ENCODE measurements at places on chromosomes 13 and 19.

DNA sequence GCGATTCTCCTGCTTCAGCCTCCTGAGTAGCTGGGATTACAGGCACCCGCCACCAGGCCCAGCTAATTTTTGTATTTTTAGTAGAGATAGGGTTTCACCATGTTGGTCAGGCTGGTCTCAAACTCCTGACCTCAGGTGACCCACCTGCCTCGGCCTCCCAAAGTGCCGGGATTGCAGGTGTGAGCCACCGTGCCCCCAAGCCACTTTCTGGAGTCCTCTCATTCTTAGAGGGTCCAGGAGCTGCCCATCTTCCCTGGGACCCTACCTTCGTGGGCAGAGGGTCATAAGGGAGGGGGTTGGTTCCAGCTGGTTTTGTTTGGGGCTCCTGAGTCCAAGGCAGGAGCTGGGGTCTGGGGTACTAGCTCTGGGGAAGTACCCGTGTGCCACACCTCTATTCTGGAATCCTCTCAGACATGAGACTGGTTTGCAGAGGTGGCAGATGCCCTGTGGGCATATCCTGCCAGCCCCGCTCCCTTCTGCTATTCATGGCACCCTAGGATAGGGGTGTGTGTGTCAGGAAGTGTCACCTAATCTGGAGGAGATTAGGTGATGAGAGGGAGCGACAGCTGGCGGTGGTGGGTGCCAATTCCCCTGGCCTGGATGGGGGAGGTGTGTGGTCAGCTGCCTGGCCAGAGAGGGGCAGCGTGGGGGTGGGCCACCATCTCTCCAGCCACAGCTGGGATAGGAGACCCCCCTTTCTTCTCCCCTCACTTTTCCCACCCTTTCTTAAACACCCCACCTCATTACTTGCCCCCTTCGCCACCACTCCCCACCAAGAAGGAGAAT is 2.1 kb downstream of the PRMT1 start:
- no peak for DNase-seq

DNA sequence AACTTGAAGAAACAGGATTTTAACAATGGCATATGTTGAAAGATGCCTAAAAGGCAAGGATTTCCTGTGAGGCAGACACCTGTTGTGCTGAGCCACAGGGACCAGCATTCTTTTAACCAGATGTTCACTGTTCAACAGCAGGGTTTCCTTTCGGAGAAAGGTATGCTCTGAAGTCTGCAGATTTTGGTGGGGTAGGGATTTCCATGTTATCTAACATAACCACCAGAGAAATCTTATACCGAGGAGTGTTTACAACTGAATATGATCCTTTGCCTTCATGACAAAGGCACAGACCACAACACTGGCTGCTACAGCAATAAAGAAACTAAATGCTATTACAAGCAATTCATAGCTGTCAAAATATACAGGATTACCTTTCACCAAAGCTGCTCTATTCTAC is 48.1 kb downstream of the MPHOSPH8 start:
- no peak for DNase-seq

DNA sequence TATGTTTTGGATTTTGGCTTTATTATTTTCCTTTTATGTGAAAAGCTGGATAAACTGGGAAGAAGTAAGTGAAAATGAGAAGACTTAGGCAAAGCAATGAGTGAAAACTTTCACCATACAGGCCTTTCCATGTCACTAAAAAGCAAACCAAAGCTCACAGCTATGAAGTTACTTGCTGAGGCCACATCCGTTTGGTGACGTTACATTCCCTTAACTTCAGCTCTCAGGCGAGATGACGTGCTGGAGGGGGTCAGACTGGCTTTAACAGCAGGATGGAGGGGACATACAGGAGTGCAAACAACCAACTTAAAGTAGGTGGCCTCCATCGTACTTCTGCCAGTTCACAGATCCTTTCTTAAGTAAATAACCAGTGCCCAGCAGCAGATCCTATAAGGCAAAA is 522.3 kb downstream of the MYO16 start:
- no peak for DNase-seq

- DNase-seq, result no peak
Measured at GRCh38 chr19:29467824-29468401, 57.9 kb upstream of the VSTM2B start.

- DNase-seq, result no peak
Measured at GRCh38 chr19:30402436-30403202, 30.4 kb downstream of the ZNF536 start.

DNA sequence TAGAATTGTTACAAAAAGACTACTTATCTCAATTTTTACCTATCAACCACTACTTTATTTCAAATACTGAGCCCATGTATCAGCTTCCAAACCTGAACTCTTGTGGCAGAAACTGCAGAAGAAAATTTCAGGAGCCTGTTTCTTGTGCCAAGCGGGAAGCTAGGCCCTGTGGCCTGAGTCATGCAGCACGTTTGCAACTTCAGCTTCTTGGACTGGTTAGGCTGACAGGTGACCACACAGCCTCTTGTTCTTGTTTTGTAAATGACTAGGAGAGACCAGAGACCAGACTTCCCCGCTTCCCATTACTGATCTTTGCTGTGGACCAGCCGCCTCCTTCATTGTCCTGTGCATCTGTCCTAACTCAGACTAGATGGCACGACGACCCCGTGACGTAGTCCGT is 3.4 kb upstream of the LAMP1 start:
- no peak for DNase-seq

DNA sequence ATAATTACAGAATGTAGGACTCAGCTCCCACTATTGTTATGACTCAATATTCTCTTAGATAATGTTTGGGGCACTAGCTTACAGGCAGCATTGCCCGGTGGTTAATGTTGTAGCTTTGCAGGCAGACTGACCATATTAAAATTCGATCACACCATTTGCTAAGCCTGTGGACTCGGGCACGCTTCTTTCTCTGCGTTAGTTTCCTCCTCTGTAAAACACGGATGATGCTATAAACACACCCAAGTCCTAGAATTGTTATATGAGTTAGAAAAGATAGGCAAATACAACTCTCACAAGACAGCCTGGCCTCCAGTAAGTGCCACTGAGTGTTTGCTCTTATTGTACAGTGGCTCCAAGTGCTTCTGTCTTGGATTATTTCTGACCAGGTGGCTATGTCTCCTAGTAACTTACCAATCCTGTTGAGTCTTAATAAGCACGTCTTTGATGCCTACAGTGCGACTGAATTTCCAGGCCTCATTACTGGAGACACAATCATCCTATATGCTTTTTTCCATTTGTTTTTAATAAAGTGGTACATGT is 50.0 kb upstream of the ALOX5AP start:
- no peak for DNase-seq

GRCh38 chr19:35240327-35240726 is 8.5 kb upstream of the LSR start:
- DNase-seq, result no peak
